ENCODE measurements at places on chromosomes 11 and 22.

DNA sequence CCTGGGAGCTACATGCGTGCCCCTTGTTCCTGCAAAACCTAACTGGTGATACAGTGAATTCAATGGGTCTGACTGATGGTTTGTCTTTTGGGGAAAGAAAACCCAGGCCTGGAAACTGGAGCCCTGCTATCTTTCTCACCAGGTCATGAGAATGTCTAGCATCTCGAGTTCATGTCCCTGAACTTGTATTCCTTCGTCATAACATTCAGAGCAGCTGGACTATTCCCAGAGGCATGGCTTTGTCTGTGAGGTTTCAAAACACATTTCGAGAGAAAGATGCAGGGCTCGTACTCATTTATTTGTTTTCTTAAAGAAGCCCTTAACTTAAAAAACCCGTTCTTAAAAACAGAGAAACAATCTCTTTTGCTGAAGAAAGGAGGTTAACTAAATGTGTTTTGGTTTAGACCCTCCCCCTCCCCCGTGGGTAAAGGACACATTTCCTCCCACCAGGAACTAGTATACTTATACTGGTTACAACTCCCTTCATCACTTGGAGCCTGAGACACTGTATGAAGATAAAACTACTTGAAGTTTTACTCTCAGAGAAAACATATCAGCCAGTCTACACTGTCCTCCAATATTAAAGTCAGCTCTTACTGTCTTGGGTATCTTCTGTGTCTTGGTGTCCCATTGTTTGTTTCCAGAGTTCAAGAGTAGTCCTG is 43.2 kb downstream of the ME3 start:
- DNase-seq, result no peak

DNA sequence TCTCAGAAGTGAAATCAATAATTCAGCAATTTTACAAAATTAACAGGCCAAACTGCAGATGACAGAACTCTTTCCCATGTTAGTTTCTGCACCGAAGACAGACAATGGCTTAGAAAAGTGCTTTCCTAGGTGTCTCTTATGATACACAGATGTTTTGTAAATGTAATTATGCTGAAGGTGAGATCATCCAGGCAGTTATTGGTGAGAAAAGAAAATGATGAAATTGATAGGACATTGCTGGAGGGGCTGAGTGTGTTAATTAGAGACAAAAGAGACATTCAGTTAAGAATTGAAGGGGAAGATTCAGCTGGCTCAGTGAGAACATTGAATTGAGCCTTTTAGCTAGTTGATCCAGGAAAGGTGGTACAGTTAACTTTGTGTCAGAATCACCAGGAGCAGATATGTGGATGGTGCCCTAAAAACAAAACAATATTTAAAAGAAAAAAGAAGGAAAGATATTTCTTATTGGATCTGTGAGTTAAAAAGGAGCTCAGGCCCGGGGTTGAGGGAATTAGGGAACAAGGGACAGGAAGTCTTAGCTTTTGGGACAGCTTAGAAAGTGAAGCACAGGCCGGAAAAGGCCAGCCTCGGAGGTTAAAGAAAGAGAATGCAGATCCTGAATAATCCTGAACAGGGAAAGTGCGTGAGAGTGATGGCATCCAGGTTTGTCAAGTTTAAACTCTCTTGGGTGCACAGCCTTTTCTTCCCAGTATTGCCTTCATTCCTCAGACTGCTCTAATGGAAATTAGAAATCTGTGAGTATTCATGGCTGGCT is 16.9 kb downstream of the ARHGAP42 start:
- no peak for DNase-seq

- DNase-seq, result no peak
These were observed 737 bp downstream of the BCL2L13 start for GRCh38 chr22:17639247-17639741.

GRCh38 chr11:18012122-18012905 is 533 bp downstream of the SERGEF start:
- DNase-seq, result no peak

DNA sequence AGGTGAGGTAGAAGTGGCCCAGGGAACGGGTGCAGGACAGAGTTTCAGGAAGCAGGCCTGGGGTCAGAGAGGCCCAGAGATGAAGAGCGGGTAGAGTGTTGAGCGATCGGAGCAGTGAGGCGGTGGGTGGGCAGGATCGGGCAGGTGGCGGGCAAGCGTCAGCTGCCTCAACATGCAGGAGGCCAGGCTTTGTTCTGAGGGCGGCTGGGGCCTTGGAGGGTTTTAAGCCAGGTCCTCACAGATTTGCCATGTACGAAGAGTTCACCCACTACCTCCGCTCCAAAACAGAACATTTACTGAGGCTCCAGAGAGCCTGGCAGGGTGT is 29.4 kb downstream of the FLRT1 start:
- DNase-seq, result no peak

All from activated naive CD8-positive, alpha-beta T cell treated with anti-CD3 and anti-CD28 coated beads, Interleukin-2, amount 50 U/mL, for 16 hours (primary cell).